Stimulated activated CD8-positive, alpha-beta memory T cell treated with anti-CD3 and anti-CD28 coated beads, Interleukin-2, amount 100 ng/mL, for 48 hours (primary cell): ENCODE measurements at places on chromosomes 12 and 14.

DNA sequence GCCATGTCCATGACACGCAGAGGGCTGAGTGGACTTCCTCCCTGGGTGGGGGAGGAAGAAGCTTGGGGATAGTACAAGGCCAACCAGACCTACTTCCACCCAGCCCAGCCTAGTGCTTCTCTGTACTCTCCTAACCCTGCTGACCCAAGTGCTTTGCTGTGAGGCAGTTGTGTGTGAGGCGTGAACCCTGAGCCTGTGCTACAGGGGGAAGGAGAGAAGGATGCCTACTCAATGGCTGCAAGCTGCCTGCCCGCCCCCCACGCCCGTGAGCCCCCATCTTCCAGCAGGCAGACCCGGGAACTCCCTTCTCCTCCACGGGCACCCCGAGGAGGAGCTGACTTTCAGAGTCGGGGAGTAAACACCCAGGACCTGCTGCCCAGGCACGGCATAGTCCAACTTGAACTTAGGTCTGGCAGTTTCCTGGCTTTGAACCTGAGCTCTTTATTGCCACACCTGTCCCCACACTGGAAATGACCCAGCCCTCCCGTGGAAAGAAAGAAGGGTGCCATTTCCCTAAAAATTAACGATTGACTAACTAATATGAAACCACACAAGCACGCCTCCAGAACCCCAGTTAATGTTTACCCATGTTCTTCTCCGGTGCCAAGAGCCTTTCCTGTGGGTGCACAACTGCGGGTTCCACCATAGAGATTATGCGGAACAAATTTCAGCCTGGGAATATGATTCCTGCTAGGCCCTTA lies 10.8 kb downstream of the ALDH2 start:
- DNase-seq, result no peak

- no peak for DNase-seq
Measured at GRCh38 chr12:75970310-75970709, 61.3 kb downstream of the PHLDA1 start.

- DNase-seq, result no peak
Measured at GRCh38 chr12:15122344-15122743, 98.9 kb downstream of the RERG start.

DNA sequence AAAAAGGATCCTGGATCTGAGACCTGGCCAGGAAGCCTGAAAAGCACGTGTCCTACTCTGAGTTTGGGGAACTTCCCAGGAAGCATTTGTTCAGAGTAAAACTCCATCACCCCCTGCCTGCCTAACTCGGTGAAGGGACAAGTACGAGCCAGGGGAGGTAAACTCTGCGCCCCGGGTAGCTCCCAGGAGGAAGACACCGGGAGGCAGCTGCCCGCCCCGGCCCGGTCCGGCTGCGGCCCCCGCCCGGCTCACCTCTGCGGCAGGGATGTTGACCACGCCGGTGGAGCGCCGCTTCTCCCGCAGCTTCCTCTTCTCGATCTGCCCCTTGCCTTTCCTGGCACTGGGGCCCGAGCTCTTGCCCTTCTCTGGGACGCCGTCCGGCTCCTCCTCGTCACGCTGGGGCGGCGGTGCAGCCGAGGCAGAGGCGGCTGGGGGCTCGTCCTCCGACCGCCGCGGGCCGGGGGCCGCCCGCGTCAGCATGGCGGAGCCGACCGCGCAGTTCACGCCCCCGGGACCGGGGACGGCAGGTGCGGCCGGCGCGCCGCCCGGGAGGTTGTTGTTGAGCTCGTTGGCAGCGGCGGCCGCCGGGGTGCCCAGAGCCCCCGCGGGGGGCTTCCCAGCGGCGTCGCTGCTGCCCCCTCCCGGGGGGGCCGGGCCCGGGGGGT lies 1.2 kb downstream of the PAWR start:
- DNase-seq, result no peak

GRCh38 chr14:26820572-26820971 lies 222.7 kb upstream of the NOVA1 start:
- DNase-seq, result no peak

GRCh38 chr14:93016275-93016845 lies 93.4 kb downstream of the CHGA start:
- DNase-seq, result no peak

DNA sequence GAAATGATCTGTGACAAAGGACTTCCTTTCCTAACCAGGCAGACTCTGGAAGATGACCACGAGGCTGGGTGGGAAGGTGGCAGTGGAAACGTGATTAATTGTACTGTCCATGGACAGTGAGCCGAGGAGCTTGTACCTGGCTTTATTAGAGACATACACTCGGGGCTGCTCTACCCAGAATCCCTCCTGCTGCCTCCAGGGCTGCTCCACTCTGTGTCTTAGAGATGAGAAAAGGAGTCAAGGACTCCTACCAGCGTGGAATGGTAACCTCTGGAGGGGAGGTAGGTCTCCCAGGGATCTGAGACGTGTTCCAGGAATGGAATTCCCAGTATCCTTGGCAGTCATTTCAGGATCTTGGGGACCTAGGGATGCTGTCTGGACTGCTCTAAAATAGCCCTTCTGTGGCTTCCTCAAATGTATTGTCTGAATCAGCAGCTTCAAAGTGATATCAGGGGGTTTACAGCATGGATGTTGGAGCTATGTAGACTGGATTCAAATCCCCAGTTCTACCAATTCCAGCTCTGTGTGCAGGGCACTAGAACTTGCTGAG lies 237.8 kb downstream of the CACNA1C start:
- no peak for DNase-seq

- DNase-seq, result no peak
Measured at GRCh38 chr12:57816001-57816854, 2.3 kb downstream of the AVIL start.

GRCh38 chr12:80232837-80233236 lies 133.5 kb downstream of the OTOGL start:
- no peak for DNase-seq

DNA sequence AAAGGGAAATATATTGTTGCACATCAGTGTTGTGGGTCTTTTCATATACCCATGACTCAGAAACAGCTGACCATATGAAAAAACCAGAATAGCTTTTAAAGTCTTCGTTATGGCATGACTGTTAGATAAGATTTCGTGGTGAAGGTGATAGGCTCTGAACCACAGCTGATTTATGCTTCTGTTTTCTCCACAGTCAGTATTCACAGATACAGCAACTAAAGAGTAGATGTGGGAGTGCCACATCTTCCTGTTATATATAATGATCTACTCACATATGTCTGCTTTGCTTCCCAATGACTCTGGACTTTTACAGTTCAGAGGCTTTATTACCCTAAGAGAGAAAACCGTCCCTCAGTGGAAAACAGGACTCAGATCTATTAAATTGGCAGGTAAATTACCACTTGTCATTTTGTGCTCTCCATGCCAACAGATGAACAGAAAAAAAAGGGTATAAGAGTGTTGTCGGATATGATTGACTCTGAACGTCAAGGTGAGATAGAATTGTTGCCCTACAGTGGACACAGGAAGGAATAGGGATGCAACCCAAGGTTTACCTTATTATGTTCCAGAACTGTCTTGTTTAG lies 1037.1 kb downstream of the GALC start:
- DNase-seq, result no peak

DNA sequence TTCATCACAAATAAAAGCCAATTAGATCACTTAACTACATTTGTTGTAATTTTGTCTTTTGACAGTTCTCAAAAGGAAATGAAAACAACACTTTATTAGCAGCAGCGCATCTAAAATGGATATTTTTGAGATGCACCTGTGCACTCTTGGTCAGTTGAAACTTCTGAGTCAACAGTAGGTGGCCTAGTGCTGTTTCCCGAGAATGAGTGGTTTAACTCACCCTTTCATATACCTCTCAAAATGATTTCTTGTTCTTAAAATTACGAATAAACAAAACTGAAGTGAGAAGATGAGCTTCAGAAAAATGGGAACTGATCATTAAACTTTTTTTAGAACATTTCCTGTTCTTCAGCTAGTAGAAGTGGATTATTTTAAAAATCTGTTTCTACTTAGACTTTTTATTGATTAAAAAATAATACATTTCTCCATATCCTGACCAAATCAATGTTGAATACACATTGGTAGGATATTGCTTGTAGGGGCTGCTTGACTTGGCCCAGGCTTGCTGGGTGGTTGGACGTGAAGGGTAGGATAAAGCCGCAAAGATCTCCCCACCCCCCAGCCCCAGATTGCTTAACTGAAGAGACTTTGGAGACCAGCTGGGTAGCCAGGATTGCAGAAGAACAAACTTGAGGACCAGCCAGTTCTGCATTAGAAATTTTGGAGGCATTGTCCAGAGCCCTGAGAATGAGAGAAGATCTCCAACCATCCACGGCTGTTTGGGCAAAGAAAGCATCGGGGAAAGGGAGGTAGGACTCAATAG lies 22.3 kb upstream of the STK38L start:
- no peak for DNase-seq

DNA sequence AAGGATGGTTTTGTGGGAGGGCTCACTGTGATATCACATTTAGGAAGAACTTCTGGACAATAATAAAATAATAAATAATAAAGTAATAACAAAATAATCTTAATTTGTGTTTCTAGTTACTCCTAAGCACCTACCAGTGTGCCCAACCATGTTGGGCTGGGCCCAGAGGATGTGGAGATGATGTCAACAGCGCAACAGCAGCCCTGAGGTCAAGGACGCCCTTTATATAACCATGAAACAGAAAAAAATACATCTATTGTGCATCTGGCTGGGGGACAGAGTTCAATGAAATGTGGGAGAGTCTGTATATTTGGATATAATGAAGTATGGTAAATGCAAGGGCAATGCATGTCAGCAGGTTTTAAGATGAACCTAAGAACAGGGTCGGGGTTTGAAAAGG lies 552.8 kb downstream of the VRK1 start:
- no peak for DNase-seq

DNA sequence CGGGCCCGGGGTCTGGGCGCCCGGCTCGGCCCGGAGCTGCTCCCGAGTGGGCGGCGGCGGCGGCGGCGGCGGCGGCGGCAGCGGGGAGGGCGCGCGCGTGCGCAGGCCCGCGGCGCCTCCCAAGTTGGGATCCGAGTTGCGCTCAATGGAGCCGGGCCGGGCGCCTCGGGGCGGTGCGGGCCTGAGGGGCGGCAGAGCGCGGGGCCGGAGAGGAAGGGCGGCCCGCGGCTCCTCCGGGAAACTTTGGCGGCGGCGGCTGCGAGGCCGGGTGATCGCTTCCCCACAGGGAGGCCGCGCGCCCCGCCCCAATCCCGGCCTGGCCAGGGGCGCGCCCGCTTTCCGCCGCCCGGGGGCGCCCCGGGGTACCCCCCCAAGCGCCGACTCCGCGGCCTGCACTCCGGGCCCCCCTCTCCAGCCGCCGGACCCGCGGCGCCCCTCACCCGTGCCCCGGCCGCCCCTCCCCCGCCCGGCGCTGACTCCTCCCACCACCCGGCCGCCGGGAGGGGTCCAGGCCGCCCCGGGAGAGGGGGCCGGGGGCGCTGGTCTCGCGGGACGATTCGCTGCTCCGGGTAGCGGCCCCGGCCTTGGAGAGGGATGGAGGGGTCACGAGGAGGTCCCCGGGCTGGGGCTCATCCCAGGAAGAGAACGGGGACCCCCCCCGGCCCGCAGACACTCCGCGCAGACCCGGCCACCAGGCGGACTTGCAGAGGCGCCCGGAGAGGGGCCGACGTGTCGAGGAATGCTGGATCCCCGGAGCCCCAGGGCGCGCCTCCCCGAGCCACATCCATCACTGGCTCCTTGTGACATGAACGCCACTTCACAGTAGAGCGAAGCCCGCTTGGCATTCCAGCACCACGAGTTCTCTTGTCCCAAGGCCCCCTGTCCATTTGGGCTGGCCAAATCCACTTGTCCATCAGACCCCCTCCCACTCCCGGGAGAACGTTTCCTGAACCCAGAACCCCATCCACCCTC lies at the start of gene RILPL1:
Gene RILPL1, minus strand, starts transcription at position 48 of the 972 bp plus-strand sequence. CDS start 237 bp downstream, outside the sequence.
- DNase-seq, result peak; percentile 40

DNA sequence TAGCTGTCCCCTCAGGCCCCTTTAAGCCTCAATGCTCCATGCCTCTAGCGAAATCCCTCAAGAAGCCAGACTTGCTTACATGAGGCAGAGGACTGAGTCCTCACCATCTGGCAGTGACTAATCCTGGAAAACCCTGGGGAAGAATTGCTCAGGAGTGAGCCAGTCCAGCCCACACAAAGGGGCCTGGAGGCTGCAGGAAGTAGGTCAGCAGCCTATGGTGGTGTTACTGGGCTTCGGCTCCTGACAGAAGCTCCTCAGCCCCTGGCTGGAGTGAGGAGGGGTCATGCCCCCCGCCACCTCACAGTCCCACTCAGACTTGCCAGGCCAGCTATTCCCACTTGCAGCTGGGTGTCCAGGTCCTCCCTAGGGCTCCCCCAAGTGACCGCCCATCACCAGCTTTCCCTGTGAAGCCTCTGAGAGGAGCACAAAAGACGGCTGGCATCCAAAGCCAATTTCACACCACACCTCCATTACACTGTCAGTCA lies 250.5 kb downstream of the DPF3 start:
- DNase-seq, result no peak

- no peak for DNase-seq
Measured at GRCh38 chr14:32443890-32444661, 115.0 kb downstream of the AKAP6 start.

DNA sequence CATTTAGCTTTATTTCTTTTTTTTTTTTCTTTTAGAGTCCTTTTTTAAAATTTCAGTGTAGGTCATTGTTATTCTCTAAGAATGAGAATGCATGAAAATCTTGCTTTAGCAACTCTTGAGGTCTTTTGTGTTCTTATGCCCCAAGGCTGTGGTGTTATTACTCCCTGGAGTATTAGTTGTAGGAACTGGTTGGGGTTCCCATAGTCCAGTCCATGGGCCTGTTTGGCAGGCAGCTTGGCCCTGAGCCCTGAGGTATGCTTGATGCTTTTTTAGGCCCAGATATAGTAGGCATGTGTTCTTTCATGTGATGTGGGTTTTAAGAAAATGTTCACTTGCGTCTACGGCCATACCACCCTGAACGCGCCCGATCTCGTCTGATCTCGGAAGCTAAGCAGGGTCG lies 1.6 kb downstream of the FAM234B start:
- DNase-seq, result no peak

DNA sequence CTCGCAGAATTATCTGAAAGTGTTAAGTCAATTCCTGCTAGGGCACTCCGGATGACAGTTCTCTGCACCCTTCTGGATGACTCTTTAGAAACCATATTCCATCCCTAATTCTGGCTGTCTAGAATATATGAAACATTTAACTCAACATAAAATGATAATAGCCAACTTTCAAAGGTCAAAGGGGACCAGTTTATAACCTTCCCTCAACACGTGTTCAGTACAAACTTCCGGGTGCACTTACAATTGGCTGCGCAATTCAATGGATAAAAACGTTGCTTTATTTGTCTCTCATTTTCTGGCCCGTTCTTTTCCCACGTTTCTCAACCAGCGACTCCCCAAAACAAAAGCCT lies 1.3 kb downstream of the SBNO1 start:
- no peak for DNase-seq
